Substantia nigra (tissue), 51 donors: ENCODE measurements at places on chromosomes 6 and 20.
A peak's percentile ranks its signal among the peaks of the same experiment; 100 is the strongest.

DNA sequence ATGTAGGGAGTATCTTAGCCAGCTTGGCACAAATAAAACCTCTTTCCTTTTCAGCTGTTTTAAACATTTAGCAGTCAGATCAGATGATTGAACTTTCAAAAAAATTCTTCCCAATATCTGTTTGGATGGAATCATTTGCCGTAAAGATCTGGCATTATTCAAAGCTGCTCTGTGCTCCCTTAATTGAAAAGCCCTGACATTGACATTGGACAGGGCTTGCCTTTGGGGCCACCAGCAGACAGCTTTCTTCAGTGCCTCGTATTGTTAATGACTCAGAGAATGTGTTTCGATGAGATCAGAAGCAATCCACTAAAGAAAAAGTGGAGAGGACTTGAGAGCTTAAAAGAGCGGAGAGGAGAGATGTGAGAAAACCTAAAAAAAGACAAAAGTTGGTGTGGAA lies 343.5 kb downstream of the NRN1 start:
- no peak for DNase-seq

- no peak for DNase-seq
Observed at GRCh38 chr6:129111853-129112252, 228.9 kb downstream of the LAMA2 start.

DNA sequence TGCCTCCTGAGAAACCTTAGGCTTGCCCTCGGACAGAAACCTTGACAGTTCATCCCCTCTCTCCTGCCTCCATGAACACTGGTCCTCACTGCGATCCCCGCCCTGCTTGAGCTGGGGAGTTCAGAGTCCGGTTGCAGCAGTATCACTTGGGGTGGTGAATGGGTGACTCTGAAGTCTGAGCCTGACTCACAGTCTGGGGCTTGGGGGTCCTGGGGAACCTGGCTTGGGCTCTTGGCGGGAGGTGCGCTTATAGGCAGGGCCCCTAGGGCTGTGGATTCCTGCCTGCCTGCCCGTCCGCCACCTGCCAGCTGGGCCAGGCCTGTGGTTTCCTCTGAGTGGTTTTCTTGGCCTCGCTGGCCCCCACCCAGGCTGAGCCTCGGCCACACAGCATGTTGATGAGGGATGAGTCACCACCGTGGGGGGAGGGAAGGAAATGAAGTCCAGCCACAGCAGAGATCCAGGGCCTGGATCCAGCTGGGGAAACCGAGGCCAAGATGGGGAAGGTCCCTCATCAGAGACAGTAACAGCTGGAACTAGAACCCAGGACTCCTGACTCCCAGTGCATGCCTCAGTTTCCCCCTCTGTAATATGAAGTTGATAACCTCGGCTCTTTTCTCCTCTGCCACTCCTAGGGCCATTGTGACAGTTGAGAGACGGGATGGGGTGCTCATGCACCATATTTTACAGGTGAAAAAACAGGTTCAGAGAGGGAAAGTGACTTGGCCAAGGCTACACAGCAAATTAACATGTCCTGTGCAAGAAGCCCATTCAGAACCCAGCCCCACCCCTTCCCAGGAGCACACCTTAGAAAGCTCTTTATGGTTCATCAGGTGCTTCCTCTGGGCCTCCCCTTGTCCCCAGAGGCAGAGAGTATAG lies 9.2 kb downstream of the FOXS1 start:
- peak; percentile 27 for DNase-seq

DNA sequence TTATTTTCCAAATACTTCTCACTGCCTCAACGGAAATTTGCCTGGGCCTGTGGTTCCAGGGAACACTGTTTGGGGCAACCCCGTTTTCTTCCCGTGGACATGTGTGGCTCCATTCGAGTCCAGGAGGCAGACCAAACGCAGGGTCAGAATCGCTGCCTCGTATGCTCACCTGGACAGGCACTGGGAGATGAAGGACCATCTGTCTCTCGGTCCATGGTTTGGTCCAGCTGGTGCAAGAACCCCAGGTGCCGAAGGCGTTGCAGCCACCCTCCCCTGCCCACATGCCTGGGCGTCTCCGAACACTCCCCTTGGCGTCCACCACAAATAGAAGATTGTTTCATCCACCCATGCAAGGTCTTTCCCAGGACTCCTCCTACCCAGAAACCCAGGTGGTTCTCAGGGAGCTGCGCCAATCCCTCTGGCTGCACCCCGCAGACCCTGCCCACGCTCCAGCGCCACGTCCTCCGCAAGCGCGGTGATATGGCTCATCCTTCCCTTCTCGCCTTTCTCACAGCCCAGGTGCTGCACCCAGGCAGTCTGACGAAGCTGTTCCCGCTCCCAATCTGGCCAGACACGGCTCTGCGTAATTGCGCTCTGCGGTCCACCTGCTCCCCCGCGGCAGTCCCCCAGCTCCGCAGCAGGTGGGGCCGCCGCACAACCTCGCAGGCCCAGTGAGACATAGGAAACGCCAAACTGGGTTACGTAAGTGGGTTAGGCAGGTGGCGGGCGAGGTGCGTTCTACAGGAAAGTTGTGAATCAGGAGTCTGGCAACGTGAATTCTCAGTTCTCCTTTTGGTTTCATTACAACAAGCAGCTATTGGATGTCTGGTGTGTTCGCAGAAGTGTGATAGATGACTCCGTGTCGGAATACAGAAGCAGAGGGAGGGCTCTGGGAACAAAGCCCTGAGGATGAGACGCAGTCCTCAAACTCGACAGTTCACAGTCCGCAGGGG lies 146.2 kb upstream of the ECI2 start:
- no peak for DNase-seq

GRCh38 chr20:37988306-37988954 lies 44.8 kb downstream of the TTI1 start:
- DNase-seq = no peak

DNA sequence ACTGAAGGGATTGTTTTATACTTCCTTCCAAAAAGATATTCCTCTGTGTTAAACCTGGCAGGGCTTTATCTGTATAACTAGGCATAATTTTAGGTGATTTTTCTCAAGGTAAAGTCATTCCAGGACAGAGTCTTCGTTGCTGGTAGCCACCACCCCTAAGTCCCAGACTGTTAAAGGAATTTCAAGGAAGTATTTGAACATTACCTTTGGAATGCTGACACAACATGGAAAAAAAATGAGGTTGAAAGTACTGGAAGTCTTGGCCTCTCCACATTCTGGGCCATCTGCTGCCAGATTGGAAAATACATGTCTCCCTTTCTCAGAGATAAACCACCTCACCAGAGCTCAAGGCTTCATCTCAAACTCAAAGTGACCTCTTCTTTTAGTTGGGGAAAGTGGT lies 27.0 kb upstream of the ETV7 start:
- no peak for DNase-seq
